ENCODE measurements at places on chromosomes 5 and 9.

DNA sequence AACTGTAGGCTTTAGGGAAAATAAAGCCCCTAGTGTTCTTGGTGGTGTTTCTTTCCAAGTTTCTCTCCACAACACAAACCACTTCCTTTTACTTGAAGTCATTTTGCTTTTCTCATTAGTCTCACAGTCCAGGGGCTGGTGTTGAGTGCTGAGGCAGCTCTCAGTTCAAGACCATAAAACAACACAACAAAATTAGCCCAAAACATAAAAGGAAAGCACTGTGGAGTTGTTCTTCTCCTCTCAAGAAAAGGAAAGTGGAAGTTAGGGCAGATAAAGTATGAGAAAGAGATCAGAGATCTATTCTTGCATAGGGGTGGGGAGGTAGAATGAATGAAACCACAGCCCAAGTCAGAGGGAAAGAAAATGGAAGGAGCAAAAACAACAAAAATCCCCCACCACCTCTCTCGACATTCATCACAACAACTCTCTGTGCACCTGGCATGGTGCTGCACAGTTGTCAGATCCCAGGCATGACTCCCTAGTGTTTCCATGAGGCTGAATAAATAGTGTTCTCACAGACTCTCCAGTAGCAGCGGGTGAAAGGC is 569.9 kb downstream of the RAB3C start:
- DNase-seq: no peak

DNA sequence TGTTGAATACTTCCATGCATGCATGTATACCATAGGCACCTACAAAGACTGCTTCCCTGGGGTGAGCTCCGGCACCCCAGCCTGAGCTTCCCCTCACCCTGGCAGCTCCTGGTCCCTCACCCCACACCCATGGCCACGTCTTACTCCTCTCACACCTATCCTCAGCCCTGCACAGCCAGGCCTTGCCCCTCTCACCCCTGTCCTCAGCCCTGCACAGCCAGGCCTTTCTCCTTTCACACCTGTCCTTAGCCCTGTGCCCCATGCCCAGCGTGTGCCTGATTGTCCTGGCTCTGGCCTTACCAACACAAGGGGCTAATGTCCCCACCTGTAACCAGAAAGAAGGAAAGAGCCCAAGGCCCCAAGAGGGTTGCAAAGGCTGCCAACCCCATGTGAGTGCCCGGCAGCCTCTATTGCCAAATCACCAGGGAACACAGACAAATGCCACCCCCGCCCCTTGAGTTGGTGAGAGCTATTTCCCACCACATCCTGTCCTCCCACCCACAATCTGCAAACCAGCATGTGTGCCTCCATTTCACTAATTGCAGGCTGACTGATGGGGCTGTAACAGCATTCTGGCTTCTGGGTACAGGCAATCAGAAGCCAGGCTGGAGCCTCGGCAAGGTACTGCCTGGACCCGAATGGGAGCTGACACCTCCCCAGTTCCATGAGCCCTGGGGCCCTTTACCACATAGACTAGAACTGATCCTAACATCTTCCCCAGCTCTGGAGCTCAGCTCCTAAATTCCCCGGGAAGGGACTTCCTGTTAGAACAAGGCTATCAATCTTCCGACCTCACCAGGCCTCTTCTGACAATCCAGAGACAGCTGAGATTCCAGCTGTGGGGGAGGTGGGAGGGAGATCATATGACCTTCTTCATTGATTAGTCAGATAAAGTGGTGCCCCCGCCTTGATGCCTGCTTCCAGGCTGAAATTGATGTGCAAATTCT is 78.2 kb downstream of the FAM114A2 start:
- no peak for DNase-seq

GRCh38 chr5:106172681-106173532 is 1497.8 kb downstream of the EFNA5 start:
- no peak for DNase-seq

- DNase-seq: no peak
These were observed 472.8 kb downstream of the DMRTA1 start for GRCh38 chr9:22919423-22919822.

- DNase-seq: no peak
These were observed 2352.7 kb downstream of the MAT2B start for GRCh38 chr5:165858118-165858517.

DNA sequence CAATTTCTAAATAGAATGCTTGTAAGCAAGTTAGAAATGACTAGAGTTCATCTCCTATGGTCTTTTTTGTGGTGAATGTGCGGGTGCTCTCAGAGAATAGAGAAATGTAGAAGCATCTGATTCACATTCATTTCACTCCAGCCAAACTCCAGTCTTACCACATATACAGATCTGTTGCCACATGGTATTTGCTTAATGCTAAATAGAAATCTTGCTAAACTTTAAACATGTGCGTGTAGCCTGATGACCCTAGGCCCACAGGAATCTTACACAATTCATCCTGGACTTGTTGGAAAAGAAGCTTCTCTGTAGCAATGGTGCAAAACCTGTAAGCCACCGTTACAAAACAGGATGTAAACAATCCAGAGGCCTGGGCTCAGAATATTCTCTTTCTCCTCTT is 135.2 kb downstream of the PCSK1 start:
- DNase-seq: no peak

All from NCI-H2081 treated with DMSO at 0.1 percent for 48 hours (cell line).